ENCODE measurements at places on chromosomes 3 and 15.

GRCh38 chr3:38773528-38773927, 42.5 kb downstream of the SCN10A start:
- no peaks in the 10 kb centered on the region for H3K36me3 ChIP-seq
- no peak for DNase-seq
- no peak overlapping the region for H3K27ac ChIP-seq
- H3K27me3 ChIP-seq, result no peaks in the 10 kb centered on the region

GRCh38 chr15:68330416-68330815, 52.9 kb downstream of the FEM1B start:
- H3K36me3 ChIP-seq, result no peaks in the 10 kb centered on the region
- no peaks in the 10 kb centered on the region for H3K27me3 ChIP-seq
- no peak for DNase-seq
- H3K27ac ChIP-seq, result no peak overlapping the region

- no peaks in the 10 kb centered on the region for H3K4me1 ChIP-seq
- no peaks in the 10 kb centered on the region for H3K27me3 ChIP-seq
- DNase-seq, result no peak
These were observed 48.3 kb downstream of the ASB7 start for GRCh38 chr15:100650685-100651084.

- no peak overlapping the region for H3K27ac ChIP-seq
- no peaks in the 10 kb centered on the region for H3K4me1 ChIP-seq
- H3K4me3 ChIP-seq, result no peak overlapping the region
- no peaks in the 10 kb centered on the region for H3K27me3 ChIP-seq
These were observed 128.2 kb downstream of the ZNF621 start for GRCh38 chr3:40653001-40653400.

- H3K4me1 ChIP-seq, result no peaks in the 10 kb centered on the region
- no peak for DNase-seq
- H3K27me3 ChIP-seq, result no peaks in the 10 kb centered on the region
- H3K27ac ChIP-seq, result no peak overlapping the region
- H3K36me3 ChIP-seq, result no peaks in the 10 kb centered on the region
These were observed 84.1 kb downstream of the ZNF609 start for GRCh38 chr15:64544450-64544849.

- no peak for DNase-seq
- no peak overlapping the region for H3K4me3 ChIP-seq
These were observed 20.7 kb upstream of the PRR23E start for GRCh38 chr3:127172211-127172610.
